Central memory CD4-positive, alpha-beta T cell (primary cell): ENCODE measurements at places on chromosomes 1 and 21.

GRCh38 chr1:61078618-61079295 is 3.6 kb upstream of the NFIA start:
- DNase-seq: no peak

GRCh38 chr1:29330856-29331255 is 94.5 kb downstream of the PTPRU start:
- DNase-seq: no peak

GRCh38 chr21:33828083-33828482 is 87.5 kb downstream of the ATP5PO start:
- no peak for DNase-seq

DNA sequence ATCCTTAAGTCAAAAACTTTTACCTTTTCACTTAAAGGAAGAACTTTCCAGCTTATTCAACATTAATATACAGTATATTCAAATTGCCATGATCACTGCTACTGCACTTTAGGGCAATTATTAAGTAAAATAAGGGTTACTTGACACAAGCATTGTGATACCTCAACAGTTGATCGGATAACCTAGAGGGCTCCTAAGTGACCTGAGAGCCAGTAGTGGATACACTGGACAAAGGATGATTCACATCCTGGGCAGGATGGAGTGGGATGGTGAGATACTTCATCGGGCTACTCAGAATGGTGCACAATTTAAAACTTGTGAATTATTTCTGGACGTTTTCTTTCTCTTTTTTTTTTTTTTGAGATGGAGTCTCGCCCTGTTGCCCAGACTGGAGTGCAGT is 54.5 kb upstream of the PPM1J start:
- DNase-seq: no peak

- DNase-seq: no peak
Measured at GRCh38 chr1:9836632-9836960, 12.8 kb upstream of the CLSTN1 start.

DNA sequence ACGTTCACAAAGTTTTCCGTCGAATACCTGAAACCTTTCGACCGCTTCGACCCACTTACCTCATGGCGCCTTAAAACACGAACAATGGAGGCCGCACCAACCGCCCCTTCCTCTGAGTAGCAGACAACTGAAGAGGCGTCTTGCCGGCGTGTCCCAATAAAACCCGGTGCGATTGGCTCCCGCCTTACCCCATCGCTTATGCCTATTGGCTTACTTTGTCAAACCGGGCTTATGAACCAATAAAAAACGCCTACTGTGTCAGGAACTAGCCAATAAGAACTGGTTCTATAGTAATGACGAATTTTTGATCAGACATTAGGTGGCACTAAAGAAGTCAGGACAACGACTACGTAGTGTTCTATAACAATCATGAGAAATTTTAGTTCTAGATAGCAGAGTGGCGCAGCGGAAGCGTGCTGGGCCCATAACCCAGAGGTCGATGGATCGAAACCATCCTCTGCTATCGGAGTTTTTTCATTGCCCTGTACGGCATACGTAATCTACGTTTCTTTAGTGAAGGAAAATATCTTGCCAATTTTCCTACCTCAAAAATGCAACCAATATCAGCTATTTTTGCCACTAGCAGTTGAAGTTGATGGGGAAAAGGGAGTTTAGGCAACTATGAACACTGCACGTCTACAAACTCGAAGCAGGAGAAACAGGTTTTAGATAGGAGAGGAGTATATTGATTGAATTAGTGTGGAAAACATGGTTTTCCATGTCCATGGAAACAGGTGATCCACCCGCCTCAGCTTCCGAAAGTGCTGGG is at the start of gene ILF2:
ILF2 (minus strand) TSS at position 135 of the 769 bp plus-strand sequence; CDS start at position 64, 71 bp downstream.
- peak; percentile 99 for DNase-seq

DNA sequence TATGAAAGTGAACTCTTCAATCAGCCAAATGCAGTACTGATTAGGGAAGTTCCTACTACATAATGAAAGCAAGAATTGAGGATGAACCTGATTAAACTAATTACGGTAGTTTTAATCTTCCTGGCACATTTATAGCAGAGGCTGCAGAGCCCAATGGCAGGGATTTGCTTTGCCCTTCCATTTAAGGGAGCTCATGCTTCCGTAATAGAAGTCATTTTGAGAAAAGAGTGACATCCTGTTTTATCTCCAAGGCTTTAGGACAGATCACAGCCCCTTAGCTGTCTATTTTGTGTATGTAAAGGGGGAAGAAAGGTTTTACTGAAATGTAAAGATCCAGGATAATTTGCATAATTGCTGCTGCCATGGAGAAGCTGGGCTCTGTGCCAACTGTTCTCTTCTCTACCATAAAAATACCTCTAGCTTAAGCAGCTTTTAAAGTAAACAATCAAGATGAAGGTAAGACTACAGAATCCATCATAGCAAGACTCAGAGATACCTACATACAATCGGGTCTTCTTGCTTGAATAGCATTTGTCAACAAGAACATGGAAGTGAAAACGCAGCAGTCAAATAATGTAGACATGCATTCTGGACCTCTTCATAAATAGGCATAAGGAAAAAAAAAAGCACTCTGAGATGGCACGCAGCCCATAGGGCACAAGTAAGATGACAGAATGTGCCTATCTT is 62.5 kb downstream of the ASH1L start:
- DNase-seq: no peak

DNA sequence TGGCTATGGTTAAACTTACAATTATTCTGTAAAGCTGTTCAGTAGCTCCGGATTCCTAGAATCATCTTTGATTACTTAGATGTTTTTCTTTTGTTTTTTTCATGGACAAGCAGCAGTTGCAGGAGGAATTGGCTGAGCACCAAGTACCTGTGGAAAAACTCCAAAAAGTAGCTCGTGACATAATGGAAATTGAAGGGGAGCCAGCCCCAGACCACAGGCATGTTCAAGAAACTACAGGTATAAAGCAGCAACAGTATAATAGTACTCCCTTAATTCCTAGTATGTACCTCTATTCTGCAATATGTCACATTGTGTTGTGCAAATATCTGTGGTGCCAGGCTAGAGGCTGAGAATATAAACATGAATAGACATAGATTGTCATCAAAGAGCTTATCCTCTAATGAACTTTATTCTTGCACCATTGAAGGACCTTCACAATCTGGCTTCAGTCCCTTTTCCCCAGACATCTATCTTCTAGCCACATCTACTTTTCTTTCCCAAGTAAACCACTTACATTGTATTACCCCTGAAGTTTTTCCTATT is 132.3 kb upstream of the BMP8A start:
- DNase-seq: no peak

GRCh38 chr1:57058652-57059501 is 93.1 kb upstream of the C8B start:
- no peak for DNase-seq

- no peak for DNase-seq
Measured at GRCh38 chr1:98931128-98931835, 73.4 kb downstream of the PLPPR5 start.

- no peak for DNase-seq
Measured at GRCh38 chr1:210441028-210441427, 112.3 kb downstream of the HHAT start.

DNA sequence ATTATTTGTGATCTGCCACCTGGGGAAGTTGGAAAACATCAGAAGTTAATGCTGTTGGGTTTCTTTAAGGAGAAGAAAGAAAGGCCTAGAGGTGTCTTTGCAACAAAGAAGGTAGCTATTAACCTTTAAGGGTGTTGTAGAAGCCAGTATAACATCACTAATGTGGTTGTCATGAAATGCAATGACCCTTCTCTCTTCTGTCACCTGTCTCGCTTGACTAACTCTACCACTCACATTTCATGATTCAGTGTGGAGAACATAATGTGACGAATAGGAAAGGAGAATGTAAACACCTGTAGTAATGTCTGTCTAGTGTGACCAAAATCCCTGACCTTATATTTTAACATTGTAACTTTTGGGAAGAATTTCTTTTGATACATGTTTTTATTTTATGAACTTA is 211.7 kb upstream of the UBE2U start:
- DNase-seq: no peak

GRCh38 chr1:59596432-59596831 is 218.3 kb upstream of the HOOK1 start:
- DNase-seq: no peak

GRCh38 chr21:17673261-17674020 is 60.7 kb upstream of the BTG3 start:
- no peak for DNase-seq

DNA sequence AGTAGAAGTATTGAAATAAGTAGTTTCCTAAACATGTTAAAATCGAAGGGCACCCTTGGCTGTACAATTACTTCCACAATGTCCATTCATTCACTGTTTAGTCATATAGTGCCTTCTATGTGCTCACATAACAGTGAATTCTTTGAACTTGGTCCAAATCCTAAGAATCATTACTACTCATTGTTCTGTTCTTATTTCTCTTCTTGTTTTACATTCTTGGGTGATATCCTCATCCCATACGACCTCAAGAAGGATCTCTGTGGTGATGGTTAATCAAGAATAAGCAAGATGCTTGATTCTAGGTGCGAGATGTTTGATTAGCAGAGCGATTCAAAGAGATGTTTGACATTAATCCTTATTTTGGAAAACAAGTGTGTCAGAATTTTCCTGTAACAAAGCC is 667.4 kb upstream of the ZP4 start:
- DNase-seq: no peak

GRCh38 chr1:238252033-238252802 is 361.5 kb upstream of the ZP4 start:
- DNase-seq: no peak

- no peak for DNase-seq
Measured at GRCh38 chr1:232617237-232617636, 12.7 kb downstream of the SIPA1L2 start.

DNA sequence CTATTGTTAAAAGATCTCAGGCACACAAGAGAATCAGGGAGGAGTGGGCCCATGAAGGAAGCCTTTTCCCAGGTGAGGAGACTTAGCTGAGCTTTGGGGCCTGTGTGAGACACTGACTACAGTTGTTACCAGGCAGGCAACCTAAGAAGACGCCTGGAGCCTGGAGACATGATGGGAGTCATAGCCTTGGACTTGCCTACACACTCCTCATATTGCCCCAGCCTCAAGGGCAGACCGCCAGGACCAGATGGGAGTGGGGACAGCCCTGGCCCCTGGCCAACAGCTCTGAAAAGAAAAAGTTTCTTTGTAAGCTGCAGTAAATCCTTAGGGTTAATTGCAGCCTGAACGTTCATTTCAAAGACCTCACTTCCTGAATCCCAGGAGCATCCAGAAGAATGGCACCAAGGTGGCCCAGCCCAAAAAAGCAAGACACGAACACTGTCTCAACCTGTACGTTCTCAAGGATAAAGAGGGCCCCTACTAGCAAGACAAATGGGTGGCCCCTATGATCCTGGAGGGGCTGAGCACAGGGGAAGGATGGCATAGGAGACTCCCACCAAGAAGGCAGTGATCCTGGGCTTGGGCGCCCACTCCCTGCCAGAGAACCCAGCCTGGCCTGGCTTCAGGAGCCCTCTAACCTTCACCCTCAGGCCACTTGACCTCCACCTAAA is 33.2 kb upstream of the BTG2 start:
- no peak for DNase-seq

DNA sequence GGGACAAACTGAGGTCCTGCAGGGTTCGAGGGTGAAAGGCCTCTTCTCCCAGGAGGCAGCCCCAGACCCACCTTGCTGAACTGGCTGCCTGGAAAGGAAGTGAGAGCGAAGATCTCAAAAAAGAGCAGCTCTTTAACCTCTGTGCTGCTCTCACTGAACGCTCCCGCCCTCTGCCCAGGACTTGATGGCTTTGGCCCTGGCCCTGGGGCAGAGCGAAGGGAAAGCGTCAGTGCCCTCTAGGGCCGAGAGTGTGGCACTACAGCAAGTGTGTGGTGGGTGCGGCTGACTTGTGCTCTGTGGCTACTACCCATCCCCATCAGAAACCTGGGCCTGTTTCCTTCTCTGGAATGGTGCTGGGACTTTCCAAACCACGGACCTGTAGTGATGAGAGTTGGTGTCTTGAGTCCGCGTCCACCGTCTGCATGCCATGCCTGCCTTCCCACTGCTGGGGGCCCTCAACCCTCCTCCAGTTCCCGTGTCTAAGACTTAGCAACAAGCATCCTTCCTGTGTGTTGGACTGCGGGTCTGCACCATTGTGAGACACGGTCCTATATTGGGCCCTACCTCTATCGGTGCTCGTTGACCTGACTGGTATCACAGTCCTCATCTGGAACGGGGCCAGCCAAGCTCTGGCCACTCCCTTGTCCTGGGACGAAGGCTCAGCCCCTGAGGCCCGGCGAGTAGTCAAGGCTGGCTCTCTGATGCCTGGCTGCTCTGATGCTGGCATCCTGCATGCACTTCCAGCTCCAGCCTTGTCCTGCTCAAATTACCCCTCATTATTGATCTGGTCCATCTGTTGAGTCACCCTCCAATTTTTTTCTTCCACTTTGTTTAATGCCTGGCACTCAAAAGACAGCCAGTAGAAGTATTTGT is 180.3 kb downstream of the DISC1 start:
- DNase-seq: no peak

GRCh38 chr1:1428174-1428573 is 7.1 kb upstream of the ANKRD65 start:
- no peak for DNase-seq

DNA sequence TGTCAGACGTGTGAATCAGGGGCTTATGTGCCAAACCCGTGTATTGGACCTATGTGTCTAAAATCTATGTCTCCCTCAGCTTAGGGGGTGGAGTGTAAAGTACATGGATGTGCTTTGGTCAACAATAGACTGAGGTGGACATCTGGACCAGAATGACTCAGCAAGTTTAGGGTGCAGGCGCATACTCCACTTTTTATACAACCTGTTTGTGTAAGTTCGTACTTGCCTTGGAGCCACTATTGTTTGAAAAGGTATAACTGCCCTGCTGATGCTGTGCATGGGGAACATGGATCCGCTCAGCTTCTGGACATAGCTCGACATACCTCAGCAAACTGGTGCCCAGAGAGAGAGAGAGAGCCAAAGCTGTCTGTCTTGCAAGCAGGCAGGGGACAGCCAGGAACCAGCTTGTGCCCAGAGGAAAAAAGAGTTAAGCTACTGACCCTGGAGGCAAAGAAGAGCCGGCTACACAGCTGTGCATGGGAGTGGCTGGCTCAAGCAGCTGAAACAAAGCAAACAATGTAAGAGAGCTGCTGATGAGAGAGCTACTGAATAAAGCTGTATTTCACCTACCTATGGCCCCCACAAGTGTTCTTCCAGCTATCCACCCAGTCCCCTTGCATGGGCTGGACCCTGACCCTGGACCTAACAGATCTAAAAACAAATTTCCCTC is 41.2 kb downstream of the GJA5 start:
- DNase-seq: no peak

GRCh38 chr1:54962612-54963395 is 17.6 kb upstream of the TMEM61 start:
- no peak for DNase-seq

DNA sequence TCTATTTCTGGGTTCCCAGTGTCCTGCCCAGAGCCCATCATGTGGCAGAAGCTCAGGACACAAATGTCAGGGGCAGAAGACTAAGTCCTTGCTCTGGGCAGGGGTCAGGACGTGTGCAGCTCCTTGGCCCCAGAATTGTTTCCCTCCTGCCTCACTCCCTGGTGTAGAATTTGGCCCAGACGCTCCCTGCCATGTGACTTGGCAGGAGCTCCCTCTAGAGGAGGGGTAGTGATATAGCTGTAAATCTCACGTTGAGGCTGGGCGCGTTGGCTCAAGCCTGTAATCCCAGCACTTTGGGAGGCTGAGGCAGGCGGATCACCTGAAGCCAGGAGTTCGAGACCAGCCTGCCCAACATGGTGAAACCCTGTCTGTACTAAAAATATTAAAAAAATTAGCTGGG is 91.2 kb downstream of the UBIAD1 start:
- no peak for DNase-seq

GRCh38 chr1:58290685-58291372 is 255.7 kb downstream of the OMA1 start:
- no peak for DNase-seq
